Osteoblast (primary cell): ENCODE measurements at places on chromosomes 5 and 9. TPM values are rescaled to one million over a fixed set of nuclear protein-coding genes. Genes with fewer than 3 reads are reported as not detected.

GRCh38 chr5:107341376-107342084 lies 329.2 kb downstream of the EFNA5 start:
- DNase-seq: no peak

GRCh38 chr5:122219436-122220166 lies 90.3 kb downstream of the ZNF474 start:
- DNase-seq: no peak

- peak; percentile 5 for DNase-seq
These were observed 12.0 kb downstream of the RUSC2 start for GRCh38 chr9:35501946-35502345.

- DNase-seq: no peak
These were observed 684.7 kb upstream of the NUDT12 start for GRCh38 chr5:104247260-104247659.

GRCh38 chr5:4230786-4231641 lies 635.4 kb downstream of the IRX1 start:
- no peak for DNase-seq

LAMC3 gene
- total RNA-seq: under 0.01 TPM in 1 of 2 replicates, not detected in the other

FREM1 gene
- total RNA-seq: under 0.01 and 0.72 TPM in 2 replicates

SPATA6L gene
- 0.72 and 1.2 TPM in 2 replicates for total RNA-seq

HAND1 gene
- under 0.01 TPM in 1 of 2 replicates, not detected in the other for total RNA-seq
